Stimulated activated CD8-positive, alpha-beta memory T cell treated with anti-CD3 and anti-CD28 coated beads, Interleukin-4, amount 100 ng/mL, for 1 hour (primary cell): ENCODE measurements at places on chromosomes 7 and 10.

DNA sequence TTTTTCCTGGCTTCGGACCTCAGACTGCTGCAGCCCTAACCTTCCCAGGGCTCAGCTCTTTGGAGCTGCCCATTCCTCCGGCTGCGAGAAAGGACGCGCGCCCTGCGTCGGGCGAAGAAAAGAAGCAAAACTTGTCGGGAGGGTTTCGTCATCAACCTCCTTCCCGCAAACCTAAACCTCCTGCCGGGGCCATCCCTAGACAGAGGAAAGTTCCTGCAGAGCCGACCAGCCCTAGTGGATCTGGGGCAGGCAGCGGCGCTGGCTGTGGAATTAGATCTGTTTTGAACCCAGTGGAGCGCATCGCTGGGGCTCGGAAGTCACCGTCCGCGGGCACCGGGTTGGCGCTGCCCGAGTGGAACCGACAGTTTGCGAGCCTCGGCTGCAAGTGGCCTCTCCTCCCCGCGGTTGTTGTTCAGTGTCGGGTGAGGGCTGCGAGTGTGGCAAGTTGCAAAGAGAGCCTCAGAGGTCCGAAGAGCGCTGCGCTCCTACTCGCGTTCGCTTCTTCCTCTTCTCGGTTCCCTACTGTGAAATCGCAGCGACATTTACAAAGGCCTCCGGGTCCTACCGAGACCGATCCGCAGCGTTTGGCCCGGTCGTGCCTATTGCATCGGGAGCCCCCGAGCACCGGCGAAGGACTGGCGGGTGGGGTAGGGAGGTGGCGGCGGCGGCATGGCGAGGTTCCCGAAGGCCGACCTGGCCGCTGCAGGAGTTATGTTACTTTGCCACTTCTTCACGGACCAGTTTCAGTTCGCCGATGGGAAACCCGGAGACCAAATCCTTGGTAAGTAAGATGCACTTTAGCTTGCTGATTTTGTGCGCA, at the start of gene PLXDC2:
PLXDC2 (plus strand) TSS at position 22 of the 820 bp plus-strand sequence.
- no peak for DNase-seq

DNA sequence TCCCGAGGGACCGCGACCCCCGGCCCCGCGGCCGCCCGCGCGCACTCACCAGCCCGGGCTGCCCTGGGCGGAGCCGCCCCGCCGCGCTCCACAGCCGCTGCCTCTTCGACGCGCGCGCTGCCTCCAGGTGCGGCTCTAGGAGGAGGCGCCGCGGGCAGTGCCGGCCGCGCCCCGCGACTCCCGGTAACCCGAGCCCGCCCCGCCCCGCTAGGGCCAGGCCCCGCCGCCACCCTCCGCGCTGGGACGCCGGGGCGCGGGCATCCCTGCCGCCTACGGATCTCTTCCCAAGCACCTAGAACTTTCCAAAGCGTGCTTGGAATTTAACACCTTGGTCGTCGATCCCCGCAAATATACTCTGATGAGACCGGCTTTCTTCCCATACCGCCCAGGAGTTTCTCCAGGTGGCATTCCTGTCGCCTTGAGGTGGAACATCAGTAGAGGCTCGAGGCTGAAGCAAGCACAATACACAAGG, at the start of gene SLC26A5:
SLC26A5 (minus strand) TSS at position 159 of the 472 bp plus-strand sequence. CDS start 24,693 bp downstream, outside the sequence.
- no peak for DNase-seq

GRCh38 chr10:45657033-45657926, 15.3 kb downstream of the ZFAND4 start:
- no peak for DNase-seq

- no peak for DNase-seq
Observed at GRCh38 chr7:140639366-140640053, 1.1 kb downstream of the DENND2A start.

- no peak for DNase-seq
Observed at GRCh38 chr7:20140291-20141001, 76.7 kb downstream of the MACC1 start.

DNA sequence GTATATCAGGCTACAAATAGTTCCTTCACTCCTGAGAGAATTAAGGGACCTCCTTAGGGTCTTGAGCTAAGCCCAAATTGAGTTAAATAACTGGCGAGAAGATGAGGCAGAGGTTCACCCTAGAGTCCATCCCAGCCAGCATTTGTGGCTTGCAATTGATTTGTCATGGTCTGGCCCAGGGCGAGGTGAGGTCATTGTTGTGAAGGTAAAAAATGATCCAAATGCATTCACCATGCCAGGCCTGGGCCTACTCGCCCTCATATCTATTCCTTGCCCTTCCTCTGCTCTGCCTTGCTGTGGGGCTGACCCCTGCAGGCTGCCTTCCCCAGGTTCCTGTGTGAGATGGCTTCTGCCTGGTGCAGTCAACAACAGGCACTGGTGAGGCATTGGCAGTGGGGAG, 207.2 kb downstream of the ZNF365 start:
- DNase-seq, result no peak

- DNase-seq, result no peak
Observed at GRCh38 chr7:27247000-27247399, 4.4 kb downstream of the EVX1 start.

GRCh38 chr10:64508029-64508661, 986.9 kb downstream of the REEP3 start:
- no peak for DNase-seq

GRCh38 chr7:422191-422885, 97.3 kb downstream of the PDGFA start:
- DNase-seq, result no peak

- no peak for DNase-seq
Observed at GRCh38 chr10:69800109-69800508, 1.6 kb upstream of the COL13A1 start.

- no peak for DNase-seq
Observed at GRCh38 chr10:113104047-113104446, 154.0 kb downstream of the TCF7L2 start.

DNA sequence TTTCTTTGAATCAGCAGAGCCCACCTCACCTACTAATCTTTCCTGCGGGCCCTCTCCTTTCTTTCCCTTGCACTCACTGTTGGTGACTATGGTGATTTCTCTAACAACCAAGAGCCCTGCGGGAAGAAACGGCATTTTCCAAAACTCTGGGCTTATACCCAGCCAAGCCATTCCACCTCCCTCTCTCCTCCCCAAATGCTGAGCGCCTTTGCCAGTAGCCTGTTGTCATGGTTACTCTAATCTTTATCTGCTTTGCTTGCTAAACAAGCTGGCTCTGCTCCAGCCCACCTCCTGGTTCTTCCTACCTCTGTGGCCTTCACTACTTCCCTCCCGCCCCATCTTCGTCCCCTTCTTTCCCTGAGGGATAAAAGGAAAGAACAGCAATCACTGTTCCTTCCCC, 86.7 kb downstream of the DGKI start:
- no peak for DNase-seq

GRCh38 chr10:35916791-35917190, 274.7 kb upstream of the FZD8 start:
- DNase-seq, result no peak

DNA sequence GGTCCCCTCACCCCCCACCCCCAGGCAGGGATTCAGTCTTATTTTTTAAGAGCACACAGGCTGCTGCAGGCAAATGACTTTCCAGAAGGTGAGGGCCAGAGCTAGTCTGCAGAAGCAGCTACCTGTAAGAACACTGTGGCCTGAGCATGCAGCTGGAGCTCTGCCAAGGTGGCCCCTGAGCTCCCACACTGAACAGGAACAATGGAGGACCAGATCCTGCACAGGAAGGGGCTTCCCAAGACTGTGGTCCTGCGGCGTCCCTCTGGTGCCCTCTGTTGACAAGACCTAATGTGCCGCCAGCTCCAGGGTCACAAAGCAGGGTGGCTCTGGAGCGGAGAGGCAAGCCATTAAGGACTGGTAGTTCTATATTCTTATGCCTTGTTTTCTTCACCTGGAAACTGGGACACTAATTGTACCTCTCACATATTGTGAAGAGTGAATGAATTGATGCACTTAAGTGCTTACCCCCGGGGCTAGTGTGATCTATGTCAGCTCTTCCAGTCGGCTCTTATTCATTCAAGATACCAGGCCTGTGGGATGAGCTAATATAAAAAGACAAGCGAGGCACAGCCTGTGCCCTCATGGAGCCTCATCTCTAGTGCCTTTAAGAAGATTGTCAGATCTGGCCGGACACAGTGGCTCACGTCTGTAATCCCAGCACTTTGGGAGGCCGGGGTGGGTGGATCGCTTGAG, 8.0 kb upstream of the BEND7 start:
- no peak for DNase-seq

- no peak for DNase-seq
Observed at GRCh38 chr10:48215486-48216203, 58.9 kb downstream of the FRMPD2 start.

DNA sequence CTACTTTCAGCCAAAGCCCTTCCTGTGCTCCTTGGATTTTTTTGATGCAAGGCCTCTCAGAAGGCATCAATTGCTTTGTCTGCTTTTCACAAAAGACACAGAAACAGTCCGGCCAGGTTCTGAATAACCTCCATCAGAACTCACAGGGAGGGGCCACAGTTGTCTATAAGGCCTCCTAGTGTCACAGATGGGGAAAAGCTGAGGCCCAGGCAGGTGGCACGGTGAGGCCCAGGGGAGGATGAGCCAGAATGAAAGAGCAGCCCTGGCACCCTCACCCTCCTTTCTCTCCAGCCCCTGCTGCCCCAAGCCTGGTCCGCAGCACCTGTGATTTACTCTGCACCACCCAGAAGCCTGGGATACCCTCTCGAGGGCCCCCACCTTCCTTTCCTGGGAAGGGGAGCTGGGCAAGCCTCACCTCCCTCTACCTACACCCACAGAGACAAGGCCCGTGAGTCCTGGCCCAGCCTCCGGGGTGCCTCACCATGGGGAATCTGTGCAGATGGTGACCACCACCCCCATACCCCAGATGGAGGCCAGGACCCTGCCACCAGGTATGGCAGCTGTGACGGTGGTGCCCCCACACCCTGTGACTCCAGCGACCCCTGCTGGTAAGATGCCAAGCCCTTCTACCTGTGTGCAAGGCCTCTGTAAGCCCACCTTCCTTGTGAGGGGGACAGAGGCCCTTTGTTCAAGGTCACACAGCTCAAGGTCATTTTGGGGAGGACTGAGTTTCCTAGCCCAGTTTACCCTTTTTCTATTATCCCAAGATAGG, 26.2 kb upstream of the ZNF467 start:
- peak; percentile 43 for DNase-seq

GRCh38 chr7:48703466-48703865, 220.9 kb upstream of the CDC14C start:
- DNase-seq, result no peak

DNA sequence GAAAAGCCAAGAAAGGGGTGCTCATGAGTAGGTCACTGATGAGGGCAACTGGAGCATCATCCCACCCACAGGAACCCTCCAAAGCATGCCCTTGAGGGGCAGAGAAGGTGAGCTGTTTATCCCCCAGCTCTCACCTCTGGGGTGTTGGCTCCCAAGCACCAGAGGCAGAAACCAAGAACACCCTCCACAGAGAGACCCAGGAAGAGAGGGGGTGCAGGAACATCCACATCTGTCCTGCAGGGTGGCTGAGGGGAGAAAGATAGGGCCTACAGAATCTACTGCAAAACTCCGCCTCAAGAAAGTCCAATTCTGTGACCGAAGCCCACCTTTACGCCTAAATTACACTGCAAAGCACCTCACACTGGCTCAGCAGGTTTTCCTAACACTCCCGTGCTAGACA, 40.1 kb downstream of the GPAM start:
- no peak for DNase-seq

DNA sequence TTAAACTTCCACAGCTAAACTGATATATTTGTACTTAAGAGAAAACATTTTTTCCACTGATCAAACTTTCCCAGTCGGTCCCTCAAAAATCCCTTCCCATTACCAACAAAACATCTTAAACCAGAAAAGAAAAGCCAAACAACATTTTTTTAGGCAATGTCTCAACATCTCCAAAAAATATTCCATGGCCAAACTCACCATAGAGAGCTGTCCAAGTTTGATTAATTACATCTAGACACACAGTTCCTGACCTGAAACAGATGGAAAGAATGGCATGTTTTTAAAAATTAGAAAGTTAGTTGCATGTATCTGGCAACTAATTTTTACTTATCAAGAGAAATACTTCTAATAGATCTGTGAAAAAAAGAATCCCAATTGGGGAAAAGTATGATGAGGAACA, 95.4 kb downstream of the UBE2H start:
- DNase-seq, result no peak

GRCh38 chr10:19316204-19316870, 267.7 kb downstream of the MALRD1 start:
- DNase-seq, result no peak

DNA sequence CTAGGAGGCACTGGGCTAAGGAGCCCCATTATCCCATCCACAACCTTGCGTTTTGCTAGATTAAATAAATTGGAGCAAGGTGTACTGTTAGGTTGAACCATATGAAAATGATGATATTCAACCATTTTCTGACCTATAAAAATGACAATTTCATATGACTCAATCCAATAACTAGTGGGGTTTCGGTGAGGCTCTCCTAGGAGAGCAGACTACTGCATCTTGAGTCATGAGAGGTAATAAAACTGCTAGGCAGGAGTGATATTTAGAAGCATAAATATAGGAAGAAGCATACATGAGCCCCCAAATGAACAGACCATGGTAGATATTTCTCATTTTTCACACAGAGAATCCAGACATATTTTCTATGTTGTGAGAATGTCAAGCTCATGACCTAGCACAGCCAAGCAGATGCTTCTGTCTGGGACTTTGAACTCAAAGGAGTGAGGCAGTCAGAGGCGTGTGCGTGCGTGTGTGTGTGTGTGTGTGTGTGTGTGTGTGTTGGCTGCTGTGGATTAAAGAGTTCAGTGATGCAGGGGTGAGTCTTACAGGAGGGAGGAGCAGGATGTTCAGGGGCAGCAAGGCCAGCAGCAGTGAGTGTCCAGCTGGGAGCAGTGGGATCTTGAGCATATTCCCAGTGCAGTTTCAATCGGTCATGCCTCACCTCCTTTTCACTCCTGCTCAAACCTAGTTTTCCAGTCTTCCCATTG, 17.8 kb upstream of the WDR11 start:
- DNase-seq, result no peak

DNA sequence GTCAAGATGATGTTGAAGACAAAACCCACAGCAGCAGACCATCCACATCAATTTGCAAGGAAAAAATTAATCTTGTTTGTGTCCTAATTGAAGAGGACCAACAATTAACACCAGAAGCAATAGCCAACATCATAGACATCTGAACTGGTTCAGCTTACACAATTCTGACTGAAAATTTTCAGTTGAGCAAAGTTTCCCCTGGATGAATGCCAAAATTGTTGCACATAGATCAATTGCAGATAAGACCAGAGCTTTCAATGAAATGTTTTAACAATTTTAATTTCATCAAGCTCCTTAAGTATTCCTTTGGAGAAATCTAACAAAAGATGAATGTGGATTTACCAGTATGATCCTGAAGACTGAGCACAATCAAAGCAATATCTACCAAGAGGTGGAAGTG, 168.6 kb downstream of the CTNNA3 start:
- DNase-seq, result no peak

- DNase-seq, result no peak
Observed at GRCh38 chr7:88546808-88547207, 212.7 kb upstream of the ZNF804B start.
